ENCODE measurements at places on chromosomes 3 and 15.
A peak's percentile ranks its signal among the peaks of the same experiment; 100 is the strongest.

- DNase-seq, result no peak
Observed at GRCh38 chr3:180183346-180183745, 146.6 kb upstream of the PEX5L start.

DNA sequence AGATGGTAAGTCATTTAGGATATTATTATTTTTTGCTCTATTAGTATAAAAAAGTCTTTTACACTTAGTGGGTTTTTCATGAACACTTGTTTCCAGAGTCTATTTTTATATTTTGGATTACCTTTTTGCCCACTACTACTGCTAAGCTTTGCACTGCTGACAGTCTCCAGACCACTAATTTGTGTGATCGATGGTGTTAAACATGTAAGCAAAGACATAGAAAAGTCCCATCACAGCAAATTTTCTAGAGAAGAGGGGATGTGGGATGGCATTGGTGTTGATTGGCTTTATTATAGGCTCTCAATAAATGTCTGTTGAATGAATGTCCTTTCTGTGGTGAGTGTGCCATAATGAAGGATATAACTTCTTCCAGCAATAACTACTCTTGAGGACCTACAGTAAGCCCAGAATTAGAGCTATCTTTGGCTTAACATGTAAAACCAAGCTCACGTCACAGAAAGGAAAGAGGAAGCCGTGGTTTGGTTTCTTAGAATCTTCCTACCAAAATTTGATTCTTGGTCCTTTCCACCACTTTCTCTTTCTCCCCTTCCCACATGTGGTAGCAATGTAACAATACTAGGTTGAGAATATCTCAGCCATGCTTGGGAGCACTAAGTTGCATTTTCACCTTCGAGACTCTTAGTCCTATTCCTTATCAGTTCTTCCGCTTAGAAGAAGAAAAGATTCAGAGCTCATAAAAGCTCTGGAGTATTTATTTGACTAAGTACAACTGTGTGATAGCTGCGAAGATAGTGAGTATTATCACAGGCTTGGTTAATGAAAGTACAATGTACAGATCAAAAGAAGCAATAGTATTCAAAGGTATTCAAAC lies 90.6 kb upstream of the UMPS start:
- DNase-seq, result peak; percentile 31

GRCh38 chr3:152519376-152519775 lies 250.6 kb downstream of the MBNL1 start:
- DNase-seq, result no peak

DNA sequence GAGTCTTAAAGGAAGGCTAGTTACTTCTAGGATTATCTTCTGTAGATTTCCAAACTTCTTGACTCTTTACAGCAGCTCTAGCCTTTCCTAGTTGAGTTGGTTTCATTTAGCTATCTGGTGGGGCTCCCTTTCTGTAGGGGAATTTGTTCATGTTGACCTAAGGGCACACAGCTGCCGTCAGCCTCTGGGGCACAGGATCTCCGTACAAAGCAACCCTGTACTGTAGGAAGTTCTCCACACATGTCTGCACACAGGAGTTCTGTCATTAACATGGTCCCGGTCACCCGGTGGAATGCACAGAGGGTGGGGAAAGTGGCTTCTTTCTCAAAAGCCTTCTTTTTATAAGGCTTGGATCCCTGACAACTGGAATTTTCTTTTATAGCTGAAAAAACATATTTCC lies 88.7 kb upstream of the TNIK start:
- no peak for DNase-seq

DNA sequence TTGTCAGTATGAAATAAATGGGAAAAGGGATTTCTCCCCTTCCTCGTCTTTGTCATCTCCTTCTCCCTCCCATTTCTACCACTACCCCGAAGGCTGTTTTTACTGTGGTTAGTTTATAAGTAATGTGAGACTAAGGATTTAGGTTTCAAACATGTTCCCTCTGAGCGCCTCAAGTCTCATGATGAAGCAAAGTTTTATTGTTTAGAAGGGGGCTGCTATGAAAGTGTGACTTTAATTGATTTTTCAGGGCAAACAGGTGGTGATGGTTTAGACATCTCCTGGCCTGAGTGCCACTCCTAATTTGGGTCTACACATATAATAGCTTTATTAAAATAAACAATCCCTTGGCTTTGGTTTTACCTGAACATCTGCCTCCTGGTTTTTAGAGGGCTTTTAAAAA lies 185.5 kb downstream of the MCTP2 start:
- DNase-seq, result no peak

DNA sequence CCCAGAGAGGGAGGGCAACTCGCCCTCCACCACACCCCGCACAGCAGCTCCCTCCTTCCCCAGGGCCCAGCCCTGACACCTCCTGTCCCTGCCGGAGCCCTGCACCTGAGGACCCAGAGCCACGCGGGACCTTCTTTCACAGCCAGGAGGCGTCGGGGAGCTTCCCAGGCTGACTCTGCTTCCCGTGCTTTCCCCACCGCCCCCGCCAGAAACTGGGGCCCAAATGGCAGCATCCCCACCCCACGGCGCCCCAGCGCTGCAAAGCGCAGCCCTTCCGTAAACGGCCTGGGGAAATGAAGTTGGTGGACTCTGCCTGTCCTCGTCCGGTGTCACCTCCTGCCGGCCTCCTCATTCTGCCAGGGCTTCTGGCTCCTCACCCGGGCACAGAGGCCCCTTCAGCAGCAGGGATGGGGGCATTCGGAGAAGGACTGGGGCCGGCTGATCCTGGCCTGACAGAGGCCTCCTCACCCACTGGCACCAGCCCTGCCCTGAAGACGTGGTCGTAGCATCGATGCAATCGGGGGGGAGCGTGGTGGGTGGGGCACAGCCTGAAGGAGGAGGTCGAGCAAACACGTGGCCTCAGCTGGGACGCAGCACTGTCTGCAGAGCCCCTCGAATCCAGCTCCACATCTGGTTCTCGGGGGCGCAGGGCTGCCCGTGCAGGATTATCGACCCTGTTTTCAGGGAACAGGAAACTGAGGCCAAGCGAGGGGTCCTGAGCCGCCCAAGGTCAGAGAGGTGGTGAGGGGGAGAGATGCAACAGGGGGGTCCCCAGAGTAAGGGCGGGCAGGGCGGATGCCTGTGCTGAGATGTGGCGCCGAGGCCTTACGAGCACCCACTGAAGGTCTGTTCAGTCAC lies 235.4 kb downstream of the XXYLT1 start:
- no peak for DNase-seq

GRCh38 chr3:149813367-149814281 lies 609 bp downstream of the RNF13 start:
- peak; percentile 17 for DNase-seq

DNA sequence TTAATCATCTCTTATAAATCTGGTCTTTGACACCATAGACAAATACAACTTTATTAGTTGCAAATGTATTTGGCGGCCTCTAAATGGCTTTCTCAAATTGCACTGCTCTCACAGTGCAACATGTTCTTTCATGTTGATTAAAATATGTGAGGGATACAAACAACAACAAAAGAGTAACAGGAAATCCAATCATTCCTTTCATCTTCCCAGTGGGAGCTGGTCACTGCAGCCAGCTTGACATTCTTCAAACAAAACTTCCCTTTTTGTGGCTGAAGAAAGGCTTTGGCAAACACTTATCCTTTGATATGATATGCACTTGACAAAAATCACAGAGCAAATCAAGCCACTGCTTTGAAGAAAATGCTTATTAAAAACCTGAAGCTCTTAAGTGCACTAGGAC lies 973.6 kb downstream of the EPHA3 start:
- no peak for DNase-seq

GRCh38 chr3:72133329-72134011 lies 348.5 kb upstream of the PROK2 start:
- DNase-seq, result no peak

DNA sequence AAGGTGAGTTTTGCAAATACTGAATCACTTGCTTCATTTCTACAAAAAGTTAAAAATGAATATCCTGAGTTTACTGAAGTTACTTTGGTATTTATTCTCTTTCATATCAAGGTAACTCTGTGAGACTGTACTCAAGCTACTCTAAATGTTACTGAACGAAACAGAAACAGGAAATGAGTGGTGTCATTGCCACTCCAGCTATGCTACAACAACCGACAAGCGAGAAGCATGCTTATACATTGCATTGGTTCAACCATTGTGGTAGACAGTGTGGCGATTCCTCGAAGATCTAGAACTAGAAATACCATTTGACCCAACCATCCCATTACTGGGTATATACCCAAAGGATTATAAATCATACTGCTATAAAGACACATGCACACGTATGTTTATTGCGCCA lies 313.2 kb upstream of the THBS1 start:
- no peak for DNase-seq

DNA sequence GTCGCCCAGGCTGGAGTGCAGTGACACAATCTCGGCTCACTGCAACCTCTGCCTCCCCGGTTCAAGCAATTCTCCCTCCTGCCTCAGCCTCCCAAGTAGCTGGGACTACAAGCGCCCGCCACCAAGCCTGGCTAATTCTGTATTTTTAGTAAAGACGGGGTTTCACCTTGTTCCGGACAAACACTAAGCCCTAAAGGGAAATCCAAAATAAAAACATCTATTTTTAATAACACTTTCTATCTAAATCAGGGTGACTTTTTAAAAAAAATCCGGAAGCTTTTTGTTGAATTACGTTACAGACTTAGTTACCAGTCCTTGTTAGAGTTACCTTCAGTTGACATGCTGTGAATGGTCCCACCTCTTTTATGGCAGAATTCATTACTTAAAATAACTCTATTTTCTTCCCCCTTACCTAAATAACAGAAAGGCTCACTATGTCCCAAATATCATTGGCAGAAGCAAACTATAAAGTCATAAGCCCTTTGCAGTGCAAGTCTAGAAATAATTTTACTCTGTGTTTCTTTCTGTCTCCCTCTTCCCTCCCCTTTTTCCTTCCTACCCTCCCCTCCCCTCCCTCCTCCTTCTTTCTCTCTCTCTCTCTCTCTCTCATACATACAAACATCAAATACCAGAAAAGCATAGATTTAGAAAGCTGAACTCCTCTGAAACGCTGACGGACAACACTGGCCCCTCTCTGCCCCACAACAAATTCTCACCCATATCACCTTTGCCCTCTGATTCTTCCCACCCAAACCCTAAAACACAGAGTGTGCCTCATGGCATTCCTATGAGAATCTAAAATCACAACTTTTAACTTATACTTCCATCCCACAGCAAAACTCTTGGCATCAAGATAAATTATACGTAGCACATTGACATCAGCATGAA lies 18.3 kb downstream of the THBS1 start:
- no peak for DNase-seq

DNA sequence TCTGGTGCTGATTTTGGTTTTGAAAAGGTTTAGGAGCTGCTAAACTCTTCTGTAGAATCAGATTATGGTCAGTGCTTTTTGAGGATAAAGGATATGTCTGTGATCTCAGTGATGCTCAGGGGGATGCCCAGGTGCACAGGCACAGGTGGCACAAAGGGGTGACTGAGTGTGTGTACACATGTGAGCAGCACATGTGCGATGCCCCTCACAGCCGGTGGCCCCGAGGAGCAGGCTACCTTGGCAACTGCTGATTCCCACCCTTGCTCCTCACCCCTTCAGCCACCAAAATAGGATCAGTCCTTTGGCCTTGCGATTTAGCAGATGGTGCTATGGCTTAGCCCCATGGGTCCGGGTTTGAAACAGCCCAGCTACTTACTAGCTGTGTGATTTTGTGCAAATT lies 51.1 kb downstream of the POMGNT2 start:
- DNase-seq, result no peak

DNA sequence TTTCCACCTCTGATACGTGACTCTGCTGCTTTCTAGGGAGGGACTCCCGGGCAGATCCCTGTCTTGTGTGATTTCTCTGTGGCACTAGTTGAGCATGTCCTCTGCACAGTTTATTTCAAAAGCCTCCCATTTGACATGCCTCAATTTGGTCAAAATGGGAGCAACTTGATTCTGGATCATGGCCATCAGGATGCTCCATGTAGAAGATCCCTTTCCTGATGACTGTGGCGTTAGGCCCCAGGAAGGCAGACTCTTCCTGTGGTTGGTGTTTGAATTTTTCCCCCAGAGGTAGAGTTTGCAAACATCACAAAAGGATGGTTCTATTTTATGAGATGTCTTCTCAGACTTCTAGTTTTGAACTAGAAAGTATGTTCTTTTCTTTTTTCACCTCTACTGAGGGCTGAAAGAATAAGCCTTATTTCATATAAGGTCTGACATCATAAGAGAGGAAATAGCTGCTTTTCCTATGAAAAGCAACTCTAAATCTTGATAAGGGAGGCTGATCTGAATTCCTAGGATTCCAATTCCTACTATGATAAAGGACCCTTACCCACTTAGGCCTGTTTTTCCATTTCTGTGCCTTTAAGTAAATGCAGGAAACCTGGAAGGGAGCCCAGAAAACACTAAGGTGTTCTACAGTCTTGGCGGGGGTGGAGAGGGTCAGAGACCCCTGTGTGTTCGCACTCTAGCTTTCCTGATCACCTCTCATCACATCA lies 243.8 kb upstream of the CHRM5 start:
- DNase-seq, result no peak

DNA sequence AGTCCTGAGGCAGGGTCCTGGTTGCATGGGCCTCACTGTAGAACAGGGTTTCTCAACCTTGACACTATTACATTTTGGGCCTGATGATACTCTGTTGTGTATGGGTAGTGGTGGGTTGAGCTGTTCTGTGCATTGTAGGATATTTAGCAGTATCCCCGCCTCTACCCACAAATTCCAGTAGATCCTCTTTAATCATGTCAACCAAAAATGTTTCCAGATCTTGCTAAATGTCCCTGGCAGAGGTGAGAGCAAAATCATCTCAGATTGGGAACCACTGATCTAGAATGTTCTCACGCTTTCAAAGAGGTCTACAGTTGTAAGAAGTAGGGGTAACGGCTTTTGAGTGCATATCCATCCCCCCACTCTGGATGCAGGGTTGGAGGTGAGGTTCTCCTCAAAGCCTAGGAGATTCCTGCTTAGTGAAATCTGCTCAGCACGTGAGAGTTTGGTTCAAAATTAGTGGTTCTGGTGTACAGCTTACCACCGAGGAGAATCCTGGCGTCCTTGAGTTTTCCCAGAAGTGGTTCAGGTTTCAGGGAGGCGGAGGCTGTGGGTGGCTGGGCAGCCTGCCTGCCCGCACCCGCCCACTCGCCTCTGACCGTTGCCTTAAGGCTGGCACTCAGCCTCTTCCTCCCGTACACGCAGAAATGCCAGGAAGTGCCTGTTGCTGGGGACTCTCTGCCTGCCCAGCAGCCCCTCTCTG lies 5.3 kb downstream of the ACVR2B start:
- DNase-seq, result no peak

DNA sequence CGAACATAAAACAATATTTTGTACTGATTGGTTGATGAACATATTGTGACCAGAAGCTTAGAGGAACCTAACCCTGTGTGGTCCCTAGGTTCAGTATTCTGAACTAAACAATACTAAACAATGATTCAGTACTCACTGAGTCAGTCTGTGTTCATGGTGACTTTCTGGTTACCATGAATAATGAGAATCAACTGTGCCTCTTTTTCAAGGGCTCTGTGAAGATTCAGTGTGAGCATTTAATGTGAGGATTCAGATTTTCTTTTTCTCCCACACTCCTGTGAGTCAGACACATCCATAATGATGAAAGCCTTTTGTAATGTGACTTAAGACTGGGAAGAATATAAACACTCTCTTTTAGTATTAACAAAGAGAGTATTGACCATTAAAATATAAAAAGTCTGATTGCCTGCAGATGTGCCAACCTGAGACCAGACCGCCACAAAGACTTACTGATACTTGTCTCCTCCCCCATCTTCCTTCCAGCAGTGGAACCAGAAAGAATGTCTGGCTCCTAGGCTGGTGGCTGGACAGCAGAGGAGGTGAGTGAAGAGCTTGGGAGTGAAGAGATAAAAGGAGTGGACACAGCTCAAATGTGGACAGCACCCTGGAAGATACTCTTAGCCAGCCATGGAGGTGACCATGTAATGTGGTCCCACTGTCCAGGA lies 17.6 kb upstream of the ACTL6A start:
- no peak for DNase-seq

- no peak for DNase-seq
Observed at GRCh38 chr3:140467104-140467577, 210.7 kb upstream of the TRIM42 start.
